Stimulated activated CD4-positive, alpha-beta T cell treated with anti-CD3 and anti-CD28 coated beads, Interleukin-2, amount 100 ng/mL, for 48 hours (primary cell): ENCODE measurements at places on chromosomes 5 and 9.

DNA sequence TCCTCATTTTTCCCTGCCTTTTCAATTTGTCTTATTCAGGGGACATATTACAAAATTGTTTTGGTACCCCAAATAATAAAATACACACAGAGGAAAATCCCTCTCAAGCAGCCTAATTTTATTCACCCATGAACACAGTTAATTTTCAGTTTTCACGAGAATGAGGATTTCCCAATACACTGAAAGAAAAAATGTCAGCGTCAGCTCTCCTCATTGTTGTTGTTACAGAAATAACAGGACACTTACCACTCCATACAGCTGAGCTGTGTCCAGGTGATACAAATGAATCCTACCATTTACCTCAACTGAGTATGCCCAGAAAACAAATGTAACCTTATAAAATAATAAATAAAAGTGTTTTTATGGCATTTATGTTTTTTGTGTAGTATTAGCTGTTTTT, 144.6 kb upstream of the PCA3 start:
- DNase-seq = no peak

GRCh38 chr9:70170151-70170790, 88.5 kb upstream of the SMC5 start:
- no peak for DNase-seq

DNA sequence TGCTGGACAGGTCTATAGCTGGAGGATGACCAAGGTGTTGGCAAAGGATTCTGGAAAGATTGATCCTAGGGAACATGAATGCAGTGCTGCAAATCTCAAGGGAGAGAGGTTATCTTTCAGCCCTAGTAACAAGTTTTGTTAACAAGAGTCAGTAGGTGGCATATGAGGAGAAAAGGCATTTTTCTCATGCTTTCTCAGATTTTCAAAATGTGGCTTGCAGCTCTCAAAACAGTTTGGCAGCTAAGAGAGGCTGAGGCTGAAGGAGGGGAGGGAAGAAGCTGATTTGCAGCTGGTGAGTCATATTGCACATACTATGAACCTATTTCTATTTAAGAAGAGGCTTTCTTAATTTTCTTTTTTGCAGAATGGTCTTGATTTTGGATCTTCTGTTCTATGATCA, 64.3 kb upstream of the PCA3 start:
- no peak for DNase-seq

DNA sequence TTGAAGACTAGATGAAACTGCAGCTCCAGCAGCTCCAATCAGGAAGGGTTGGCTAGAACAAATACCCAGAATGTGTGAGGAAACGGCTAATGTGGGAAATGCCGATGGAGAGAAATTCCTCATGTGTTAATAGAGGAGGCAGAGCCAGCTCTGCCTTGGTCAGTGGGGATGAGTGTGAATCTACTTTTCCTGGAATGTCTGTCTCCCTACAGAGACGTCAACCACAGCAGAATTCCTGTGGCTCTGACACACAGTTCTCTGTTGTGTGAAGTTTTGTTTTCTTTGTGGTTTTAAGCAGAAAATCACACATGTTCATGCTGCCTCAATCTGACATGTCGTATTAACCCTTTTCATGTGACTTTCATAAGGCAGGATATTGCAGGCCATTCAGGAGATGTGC, 476.6 kb upstream of the WWC1 start:
- DNase-seq = no peak

GRCh38 chr5:135505973-135506372, 29.8 kb downstream of the NEUROG1 start:
- no peak for DNase-seq

DNA sequence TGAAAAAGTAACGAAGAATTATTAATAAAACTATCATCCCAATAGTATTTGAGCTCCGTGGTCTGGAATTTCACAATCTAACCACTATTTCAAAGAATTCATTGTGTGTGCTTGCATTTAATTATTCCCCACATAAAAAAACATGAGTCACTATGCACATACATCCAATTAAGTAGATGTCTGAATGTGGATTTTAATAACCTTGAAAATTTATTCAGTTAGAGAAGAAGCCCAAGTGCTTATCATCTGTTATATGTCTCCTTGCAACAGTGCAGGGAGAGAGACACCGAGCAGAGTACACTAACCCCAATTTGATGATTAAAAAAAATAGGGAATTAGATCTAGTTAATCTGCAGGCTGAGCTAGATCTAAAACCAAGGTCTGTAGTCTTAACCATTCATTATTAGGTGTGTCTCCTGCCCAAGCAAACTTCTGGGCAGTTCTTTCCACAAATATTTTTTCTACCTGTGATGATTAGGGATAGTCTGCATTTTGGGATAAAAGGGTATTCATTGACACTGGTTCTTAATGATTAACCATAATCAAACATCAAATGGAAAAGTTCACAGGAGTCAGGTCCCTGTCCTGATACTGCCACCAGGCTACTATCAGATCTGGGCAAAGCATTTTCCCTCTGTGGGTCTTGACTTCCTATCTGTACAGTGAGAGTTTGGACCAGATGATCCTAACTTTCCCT, 164.2 kb downstream of the GRIA1 start:
- no peak for DNase-seq

GRCh38 chr5:154220625-154221024, 30.1 kb downstream of the GALNT10 start:
- no peak for DNase-seq

GRCh38 chr9:85055506-85056202, 386.1 kb downstream of the NTRK2 start:
- DNase-seq = no peak

GRCh38 chr5:65760504-65761275, 38.7 kb downstream of the NLN start:
- no peak for DNase-seq

DNA sequence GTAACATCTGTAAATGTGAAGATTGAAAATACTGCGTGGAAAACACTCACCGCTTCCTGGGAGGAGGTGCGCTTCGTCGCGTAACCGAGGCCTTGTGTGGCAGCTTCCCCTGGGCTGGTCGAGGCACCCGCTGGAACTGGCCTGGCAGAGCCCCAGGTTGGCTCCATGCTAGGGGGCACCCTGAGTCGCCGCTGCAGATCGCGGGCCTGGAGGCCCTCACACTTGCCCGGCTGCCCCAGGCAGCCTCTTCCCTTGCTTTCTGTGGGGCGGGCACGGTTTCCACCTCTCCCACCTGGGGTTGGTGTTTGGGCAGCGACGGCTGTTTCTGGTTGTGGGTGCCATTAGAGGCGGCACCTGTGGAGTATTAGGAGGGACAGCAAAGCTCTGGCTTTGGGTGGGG, 852 bp downstream of the ZNF354C start:
- no peak for DNase-seq

DNA sequence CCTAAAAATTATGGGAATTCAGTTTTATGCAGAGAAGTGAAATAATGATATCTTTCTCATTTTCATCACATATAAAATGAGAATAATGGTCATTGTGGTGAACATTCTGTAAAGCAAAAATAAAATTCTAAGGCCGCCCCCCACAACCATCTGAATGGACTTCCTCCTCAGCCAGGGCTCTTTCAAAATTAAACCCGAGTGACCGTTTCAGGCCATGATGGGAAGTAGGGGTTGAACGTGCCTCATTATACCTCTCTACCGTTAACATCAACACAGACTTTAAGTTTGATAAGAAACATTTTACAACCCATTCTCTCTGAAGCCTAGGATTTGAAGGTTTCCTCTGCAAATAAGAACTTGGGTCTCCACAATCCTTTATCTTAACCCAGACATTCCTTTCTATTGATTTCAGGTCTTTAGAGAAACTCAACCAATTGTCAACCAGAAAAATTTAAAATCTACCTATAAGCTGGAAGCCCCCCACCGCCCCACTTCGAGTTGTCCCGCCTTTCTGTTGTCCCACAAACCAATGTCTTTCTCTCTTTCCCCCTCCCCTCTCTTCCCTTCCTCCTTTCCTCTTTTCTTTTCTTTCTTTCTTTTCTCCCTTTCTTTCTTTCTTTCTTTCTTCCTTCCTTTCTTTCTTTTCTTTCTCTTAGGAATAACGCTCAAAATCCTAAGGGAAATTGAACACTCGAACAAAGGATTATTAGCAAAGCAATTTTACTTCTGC, 1.7 kb upstream of the TMCO6 start:
- no peak for DNase-seq

DNA sequence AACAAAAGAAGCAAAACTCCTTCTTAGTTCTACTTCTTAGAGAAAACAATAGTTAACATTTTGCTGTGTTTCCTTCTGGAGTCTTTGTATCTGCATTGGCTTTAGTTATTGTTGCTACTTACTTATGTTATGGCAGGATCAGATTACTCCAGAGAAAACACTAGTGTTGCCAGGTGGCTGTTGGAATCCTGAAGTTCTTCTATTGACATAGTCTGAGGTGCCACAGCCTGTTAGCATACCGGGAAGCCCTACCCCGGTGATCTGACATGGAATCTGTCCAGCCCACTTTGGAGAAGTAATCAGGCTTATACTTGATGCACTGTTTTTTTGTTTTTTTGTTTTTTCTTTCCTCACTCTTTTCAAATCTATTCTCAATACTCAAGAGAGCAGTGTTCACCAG, 68.5 kb upstream of the CEP78 start:
- no peak for DNase-seq

- DNase-seq = no peak
Measured at GRCh38 chr5:169554251-169554650, 29.3 kb upstream of the SPDL1 start.

GRCh38 chr5:154374264-154374663, 71.5 kb upstream of the SAP30L start:
- DNase-seq = no peak

- no peak for DNase-seq
Measured at GRCh38 chr9:129108805-129109536, 1.6 kb downstream of the CRAT start.

- DNase-seq = no peak
Measured at GRCh38 chr5:170885809-170886208, 24.0 kb downstream of the RANBP17 start.

DNA sequence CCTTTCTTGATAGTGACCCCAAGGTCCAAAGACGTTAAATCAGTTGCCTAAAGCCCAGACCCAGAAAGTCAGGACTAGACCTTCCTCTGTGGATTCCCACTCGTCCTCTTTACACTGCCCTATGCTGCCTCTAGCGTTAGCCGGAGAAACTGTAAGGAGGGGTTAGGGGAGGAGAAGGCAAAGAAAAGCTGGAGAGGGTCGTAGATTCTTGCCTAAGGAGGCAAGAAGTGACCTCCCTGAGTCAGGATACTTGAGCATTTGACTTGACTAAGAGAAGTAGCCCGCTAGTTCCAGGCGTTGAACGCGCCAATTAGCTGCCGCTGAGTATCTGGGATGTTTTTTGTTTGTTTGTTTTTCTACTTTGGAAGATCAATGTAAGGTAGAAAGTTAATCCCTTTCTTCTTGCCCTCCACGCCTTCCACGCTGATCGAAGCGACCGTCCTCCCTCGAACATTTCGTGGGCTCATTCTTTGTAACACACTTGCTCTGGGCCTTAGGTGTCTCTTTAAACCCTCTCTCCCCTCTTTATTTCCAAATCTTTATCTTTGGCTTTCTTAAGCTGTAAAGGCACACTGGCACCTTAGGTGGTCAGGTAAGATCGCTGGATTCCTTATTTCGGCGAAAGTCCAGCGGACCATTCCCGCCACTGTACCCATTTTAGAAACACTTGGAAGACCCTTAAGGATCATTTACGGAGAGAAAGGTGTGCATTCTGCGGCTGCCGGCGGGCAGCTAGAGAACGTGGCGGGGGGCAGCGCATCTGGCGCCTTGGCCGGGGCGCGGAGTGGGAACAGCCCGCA, 5.1 kb upstream of the RGMB start:
- DNase-seq = peak; percentile 18

DNA sequence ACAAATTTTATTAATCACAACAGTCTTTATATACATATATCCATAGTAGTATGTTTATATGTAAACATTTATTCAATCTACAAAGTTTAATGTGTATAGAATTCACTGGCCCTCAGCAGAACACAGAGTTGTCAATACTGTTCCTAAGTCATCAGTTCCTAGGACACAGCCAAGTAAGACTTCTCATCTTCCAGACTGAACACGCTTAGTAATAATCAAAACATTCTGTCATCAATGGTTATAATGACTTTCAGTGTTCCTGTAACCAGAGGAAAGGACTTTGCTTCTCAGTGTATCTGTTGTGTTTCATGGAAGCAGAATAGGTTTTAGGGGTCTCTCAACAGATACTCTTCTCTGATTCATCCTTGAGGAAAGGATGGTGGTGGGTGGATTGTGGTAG, 82.2 kb downstream of the SMIM23 start:
- DNase-seq = no peak

GRCh38 chr5:129120158-129120581, 25.6 kb downstream of the ISOC1 start:
- DNase-seq = no peak

DNA sequence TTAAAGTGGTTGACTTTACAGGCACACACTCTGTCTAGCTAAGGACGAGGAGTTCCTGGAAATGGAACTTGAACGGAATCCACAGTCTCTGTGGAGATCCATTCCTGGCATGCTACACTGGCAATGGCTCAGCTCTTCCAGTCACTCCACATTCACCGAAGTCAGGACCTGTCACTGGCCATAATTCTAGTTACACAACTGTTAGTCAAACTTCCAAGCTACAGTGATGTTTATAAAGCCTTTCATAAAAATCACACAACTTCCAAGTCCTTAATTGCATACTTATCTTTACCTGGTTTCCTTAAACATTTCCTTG, 15.7 kb downstream of the CDC14B start:
- DNase-seq = no peak

GRCh38 chr5:133799571-133800237, 168.7 kb downstream of the C5orf15 start:
- DNase-seq = no peak

DNA sequence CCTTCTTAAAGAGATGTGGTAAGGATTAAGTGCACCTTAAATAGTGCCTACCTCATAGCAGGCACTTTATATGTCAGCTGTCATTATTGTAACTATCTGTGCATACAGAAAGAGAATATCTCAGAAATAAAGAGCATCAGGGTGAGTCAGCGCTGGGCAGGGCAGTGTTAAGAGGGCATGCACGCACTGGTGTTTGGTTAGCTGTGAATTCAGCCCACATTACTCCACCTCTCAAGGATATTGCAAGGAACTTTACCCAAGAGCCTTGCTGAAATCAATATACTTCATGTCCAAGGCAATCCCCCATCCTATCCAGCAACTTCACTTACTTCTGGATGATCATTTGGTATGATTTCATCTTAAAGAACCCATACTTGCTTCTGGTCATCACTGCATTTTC, 300.9 kb downstream of the NTRK2 start:
- no peak for DNase-seq

- no peak for DNase-seq
Measured at GRCh38 chr5:81230416-81230815, 2.7 kb upstream of the CKMT2 start.

DNA sequence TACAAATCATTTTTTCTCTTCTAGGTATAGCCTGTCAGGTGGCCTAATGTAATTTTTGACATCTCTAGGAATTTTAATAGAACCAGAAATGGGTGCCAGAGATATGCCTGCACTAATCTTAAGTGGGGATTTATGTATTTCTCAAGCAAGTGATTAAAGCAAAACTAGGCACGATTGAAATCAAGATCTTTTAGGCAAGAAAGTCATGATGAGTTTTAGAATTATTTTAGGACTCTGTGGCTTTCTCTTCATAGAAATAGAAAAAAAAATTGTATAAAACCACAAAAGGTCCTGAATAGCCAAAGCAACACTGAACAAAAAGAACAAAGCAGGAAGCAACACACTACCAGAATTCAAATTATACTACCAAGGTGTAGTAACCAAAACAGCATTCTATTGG, 952 bp upstream of the AMACR start:
- no peak for DNase-seq
